ENCODE measurements at places on chromosomes 4 and X.

- no peak for DNase-seq
Observed at GRCh38 chr4:140904904-140905303, 148.7 kb upstream of the TBC1D9 start.

DNA sequence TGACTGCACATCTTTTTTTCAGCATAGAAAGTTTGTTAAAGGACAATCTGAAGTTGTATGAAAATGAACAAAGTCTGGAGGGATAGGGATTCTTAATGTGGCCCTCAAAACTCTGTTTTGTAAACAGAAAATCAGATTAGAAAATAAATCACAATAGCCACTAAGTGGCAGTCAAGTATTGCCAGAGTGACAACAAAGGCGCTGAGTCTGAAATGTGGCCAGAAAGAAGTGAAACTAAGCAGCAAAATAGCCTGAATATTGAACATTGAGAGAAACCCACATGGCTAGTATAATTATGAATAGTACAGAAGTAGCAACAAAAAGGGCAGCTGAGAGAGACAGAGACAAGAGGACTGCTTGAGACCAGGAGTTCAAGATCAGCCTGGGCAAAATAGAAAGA is 81.1 kb upstream of the CT45A1 start:
- DNase-seq: no peak

DNA sequence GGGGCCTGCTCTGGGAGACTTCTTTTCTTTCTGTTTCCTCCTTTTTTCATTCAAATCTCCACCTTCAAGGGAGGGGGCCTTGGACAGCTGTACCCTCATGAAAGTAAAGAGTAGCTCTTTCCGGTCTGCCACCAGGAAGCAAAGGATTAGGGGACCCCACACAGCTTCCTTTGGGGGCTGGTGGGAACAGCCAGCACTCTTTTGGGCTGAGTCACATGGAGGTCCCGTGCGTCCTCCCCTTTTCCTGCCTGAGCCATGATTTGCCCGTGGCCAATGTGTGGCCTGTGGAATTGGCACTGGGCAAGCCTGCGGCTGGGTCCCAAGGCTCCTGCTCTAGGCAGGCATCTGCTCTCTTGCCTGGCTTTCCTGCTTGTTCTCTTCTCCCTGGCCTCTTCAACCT is 65.5 kb downstream of the FHDC1 start:
- no peak for DNase-seq

DNA sequence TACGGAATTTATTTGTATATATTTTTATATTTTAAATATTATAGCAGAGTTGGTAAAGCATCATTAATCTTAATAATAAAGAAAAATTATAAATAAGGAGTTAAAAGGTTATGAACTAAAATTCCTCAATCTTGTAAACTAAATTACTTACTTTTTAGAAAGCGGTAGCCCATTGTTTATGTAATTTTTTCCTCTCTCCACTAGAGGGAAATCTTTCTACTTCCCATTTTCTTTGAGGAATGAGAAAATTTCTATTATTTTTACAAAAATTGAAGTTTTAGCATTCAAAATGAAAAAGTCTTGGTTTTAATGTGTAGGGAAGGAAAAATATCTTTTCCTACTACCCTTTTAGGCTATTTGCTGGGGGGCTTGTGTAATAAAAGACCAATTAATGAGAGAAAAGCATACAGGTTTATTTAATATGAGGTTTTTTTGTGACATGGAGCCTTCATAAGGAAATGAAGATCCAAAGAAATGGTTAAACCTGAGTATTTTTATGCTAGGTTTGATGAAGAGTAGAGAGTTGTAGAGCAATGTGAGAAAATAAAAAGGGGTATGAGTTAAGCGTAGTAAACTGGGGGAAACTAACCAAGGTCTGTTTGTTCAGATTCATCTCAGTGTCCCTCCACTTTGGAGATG is 68.7 kb upstream of the ADAD1 start:
- DNase-seq: no peak

GRCh38 chr4:26130173-26130572 is 190.6 kb upstream of the RBPJ start:
- DNase-seq: no peak

DNA sequence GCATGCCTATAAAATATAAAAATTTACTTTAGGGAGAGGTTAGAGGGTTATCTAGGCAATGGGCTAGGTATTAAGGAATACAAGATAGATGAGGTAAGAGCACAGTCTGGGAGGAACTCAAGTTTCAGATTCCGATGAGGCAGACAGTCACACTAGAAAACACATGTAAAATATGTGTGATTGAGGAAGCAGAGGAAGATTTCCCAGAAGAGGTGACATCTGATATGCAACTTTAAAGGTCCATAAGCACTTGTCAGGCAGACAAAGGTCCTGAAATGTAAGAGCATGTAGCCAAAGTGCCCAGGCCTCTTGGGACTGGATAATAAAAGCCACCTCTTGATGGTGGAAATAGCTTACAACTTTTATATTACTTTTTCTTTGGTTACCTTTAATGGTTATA is 81.1 kb upstream of the AADAT start:
- DNase-seq: no peak

- no peak for DNase-seq
Observed at GRCh38 chrX:118181030-118181429, 64.4 kb upstream of the KLHL13 start.

GRCh38 chr4:7897811-7898210 is 41.9 kb downstream of the AFAP1 start:
- DNase-seq: no peak

GRCh38 chrX:154918060-154918483 is 31.9 kb downstream of the F8A1 start:
- peak; percentile 2 for DNase-seq

DNA sequence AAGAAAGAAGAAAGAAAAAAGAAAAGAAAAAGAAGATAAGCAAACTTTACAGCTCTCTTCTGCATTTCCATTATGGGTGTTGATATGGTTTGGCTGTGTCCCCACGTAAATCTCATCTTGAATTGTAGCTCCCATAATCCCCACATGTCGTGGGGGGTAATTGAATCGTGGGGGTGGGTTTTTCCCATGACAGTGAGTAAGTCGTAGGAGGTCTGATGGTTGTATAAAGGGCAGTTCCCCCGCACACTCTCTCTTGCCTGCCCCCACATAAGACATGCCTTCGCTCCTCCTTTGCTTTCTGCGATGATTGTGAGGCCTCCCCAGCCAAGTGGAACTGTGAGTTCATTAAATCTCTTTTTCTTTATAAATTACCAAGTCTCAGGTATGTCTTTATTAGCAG is 7.3 kb upstream of the RAB9A start:
- no peak for DNase-seq

DNA sequence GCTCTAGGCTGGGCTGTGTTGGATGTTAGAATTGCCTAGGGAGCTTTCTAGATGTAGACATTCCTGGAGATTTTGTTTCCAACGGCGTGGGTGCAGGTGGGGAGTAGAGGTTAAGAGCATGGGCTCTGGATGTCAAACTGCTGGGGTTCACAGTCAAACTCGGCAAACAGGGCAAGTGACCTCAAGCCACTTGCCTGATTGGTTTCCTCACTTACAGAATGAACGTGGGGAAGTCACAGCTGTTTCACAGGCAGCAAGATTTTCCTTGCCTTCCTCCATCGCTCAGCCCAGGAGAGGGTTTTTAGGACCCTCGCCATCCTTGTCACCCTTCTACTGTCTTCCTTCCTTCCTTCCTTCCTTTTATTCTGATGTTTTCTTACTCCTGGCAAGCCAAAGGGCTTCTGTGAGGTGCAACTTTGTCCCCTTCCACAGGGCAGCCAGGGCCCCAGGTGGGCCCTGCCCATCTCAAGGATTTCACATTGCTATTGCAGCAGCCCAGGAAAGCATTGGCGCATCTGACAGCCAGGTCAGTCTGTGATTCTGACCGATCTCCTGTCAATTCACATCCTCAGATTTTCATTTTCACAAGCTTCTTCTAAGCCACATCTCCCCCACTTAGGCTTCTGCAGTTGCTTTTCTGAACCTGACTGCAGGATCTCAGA is 7.0 kb downstream of the RTL5 start:
- no peak for DNase-seq

DNA sequence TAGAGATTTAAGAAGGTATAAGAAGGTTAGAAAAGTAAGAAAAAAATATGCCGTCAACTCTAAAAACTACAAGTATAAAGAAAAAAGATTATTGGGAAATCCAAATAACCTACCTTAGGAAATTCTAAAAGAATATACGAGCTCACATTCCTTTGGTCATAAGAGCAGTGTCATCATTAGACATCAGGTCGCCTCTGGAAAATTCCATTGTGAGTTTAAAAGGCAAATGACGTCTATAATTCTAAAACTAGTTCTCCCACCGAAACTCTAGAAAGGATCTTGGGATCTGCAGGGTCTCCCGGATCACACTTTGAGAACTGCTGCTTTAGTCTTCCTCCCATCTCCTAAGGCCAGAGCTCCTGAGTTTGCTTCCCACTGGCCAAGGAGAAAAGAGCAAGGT is 518 bp upstream of the SAT1 start:
- no peak for DNase-seq

- DNase-seq: no peak
Observed at GRCh38 chr4:169439244-169439643, 168.5 kb upstream of the SH3RF1 start.

DNA sequence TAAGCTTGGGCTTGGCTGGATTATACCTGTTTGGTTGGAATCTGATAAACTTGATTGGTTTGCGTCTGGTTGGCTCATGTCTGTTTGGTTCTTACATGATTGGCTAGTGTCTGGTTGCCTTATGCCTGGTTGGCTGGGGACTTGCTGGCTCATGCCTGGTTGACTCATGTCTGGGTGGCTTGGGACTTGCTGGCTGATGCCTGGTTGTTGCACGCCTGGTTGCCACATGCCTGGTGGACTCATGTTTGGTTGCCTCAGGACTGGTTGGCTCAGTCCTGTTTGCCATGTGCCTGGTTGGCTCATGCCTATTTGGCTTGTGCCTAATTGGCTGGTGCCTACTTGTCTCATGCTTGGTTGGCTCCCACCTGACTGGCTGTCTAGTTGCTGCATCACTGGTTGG is 104.5 kb downstream of the APOOL start:
- DNase-seq: no peak

GRCh38 chr4:10144479-10144878 is 27.9 kb upstream of the WDR1 start:
- no peak for DNase-seq

DNA sequence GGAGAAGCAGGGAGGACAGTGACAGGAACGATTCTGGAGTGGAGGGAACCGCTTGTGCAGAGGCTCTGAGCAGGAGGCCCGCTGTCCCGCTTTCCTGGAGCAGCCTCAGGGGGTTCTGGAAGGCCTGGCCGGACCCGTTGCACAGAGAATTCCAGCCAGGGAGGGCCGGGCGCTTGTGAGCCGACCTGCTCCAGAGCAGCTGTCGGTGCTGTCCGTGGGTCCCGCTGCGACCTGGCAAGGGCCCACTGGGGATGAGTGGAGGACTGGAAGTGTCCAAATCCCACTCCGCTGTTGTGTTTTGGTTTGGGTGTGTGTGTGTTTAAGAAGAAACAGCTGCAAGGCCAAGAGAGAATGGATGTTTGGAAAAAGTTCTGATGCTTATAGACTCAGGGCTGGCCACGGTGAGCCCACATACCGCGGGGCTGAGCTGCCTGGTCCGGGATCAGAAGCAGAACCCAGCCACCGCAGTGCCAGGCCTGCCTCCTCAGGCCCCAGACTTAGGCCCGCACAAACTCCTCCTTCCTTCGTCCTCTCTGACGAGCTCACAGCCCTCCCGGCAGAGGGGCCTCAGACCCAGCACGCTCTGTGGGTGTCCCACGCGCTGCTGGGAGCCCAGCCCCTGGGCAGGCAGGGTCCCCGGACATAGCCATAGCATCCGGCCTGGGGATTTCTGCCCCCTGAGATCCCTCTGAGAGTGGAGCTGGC is 73.9 kb downstream of the HTRA3 start:
- DNase-seq: no peak

DNA sequence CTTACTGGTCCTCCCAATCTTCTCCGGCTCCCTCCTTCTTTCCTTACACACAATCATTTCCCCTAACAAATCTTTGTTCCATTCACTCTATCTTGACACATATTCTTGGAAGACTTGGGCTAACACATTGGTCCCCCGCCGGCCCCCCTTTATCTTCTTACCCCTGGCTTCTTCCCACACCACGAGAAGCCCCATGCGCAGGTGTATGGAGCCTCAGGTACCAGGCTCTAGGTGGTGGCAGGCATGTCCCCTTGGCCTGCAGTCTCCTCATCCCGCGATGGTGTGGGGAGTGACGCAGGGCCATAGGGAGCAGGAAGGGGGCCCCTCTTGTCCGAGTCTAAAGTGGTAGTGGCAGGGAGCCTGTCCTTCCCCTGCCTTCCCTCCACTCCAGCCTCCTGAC is 49.9 kb downstream of the DIPK2B start:
- no peak for DNase-seq

DNA sequence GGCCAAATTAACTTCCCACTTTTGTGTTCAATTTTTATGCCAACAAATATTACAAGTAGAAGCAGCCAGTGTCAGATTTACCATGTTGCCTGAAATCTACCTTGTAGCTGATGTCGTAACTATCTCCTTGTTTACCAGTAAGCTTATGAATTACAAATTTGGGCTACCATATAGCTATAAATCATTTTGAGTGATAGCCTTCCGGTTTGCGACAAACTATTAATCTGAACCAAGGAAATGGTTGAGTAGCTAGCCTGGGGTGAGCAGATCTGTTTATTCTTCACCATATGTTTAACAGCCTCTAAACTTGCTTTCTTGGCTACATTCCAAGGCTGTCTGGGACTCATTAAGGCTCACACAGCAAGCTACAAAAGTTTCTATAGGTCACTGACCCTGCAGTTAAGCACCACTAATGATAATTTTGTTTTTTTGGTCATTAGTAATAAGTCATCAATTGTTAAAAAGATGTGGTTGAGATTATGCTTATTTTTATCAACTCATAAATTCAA is 218.7 kb upstream of the SPOCK3 start:
- DNase-seq: no peak

GRCh38 chr4:185357211-185357610 is 38.5 kb downstream of the LRP2BP start:
- DNase-seq: no peak

DNA sequence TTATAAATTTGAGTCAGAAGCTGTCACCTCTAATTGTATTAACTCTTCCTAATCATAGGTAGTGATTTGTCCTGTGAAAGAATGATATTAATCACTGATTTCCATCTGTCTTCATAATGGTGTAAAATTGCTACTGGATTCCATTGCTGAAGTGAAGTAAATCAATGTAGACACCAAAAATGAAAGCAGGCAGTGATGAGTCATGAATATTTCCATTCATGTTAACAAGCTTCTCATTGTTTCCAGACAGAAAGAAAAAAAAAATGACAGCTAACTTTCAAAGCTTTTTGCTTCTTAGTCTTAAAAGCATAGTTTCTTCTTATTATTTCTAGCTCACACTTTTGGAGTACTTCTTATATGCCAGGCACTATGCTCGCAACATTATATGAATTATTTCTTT is 21.5 kb downstream of the FAM114A1 start:
- DNase-seq: no peak

GRCh38 chr4:123304151-123304964 is 92.2 kb upstream of the SPRY1 start:
- no peak for DNase-seq

GRCh38 chrX:142994988-142995387 is 30.7 kb upstream of the SPANXN4 start:
- no peak for DNase-seq

DNA sequence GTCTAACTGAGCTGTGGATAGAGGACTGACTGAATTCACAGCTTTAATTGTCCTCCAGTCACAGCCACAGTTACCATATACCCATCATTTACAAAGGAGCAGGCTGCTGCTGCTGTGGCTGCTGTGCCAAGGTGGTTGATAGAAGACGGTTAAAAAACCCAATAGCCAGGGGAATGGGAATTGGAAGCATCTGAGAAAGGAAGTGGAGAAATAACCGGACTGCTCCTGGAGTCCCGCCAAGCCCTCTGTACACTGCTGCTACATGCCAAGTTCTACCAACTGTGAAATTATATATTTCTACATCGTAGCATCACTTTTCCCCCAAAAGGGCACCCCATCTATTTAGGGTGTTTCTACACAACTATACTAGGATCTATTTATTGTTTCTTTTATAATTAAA is 279.7 kb upstream of the ARX start:
- no peak for DNase-seq

Measured in D721Med (cell line).